ENCODE measurements at places on chromosomes 6 and 20. TPM values are rescaled to one million over a fixed set of nuclear protein-coding genes. Genes with fewer than 3 reads are reported as not detected.

GRCh38 chr20:48926821-48927220, 5.3 kb downstream of the ARFGEF2 start:
- no peak for DNase-seq

GRCh38 chr20:35523298-35523888, 6.1 kb downstream of the C20orf173 start:
- DNase-seq = peak; percentile 42

DNA sequence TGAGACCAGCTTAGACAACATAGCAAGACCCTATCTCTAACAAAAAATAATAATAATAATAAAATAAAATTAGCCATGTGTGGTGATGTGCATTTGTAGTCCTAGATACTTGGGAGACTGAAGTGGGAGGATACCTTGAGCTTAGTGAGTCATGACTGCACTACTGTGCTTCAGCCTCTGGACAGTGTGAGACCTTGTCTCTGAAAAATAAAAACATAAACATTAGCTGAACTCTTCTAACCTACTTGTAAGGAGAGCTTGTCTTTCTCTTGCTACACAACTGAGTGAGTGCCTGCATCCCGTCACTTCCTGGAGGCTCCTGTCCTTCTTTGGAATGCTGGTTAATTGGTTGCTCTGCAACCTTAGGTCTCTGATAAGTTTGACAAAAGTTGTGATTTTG, 5.1 kb upstream of the DBNDD2 start:
- no peak for DNase-seq

- no peak for DNase-seq
These were observed 490.8 kb downstream of the EPM2A start for GRCh38 chr6:145244349-145245100.

The BTN1A1 gene
- total RNA-seq = not detected

The MYH7B gene
- 0.26 TPM for total RNA-seq

- no peak for DNase-seq
These were observed 92.8 kb upstream of the PRSS16 start for GRCh38 chr6:27154696-27155095.

DNA sequence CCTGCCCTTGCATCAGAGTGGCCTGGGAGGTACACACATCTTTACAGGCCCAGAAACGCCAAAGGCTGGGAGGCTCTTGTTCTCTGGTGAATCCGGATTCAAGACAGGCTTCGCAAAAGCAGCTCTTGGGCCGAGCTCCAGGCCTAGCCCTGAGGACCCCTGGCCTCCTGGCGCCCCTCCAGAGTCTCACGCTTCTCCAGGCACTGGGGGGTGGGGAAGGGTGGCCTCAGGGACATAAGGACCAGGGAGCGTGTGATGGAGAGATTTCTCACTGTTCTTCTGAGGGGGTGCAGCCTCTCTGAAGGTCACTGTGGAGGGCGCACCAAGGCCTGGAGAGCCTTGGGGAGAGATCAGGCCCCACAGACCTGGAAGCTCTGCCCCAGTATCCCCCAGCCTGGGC, 349.2 kb downstream of the ZFAND3 start:
- DNase-seq = no peak

DNA sequence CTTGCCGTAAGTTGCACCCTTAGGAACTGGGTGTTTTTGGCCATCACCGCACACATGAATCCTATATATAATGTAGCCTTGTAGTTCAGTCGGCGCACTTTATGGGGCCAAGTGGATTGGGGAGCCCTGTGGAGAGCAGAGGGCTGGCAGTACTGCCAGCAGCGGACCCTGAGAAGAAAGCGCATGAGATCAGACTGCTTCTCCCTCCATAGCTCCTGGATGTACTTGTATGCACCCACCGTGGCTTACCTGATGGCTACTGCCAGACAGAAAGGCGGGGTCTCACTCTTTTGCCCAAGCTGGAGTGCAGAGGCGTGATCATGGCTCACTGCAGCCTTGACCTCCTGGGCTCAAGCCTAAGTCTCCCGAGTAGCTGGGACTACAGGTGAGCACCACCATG, 32.8 kb upstream of the OVOL2 start:
- DNase-seq = no peak

The IP6K3 gene
- total RNA-seq = not detected

The OR5V1 gene
- total RNA-seq = not detected

The SOBP gene
- 1.2 TPM for total RNA-seq

GRCh38 chr6:142087950-142088857, 44.5 kb upstream of the GJE1 start:
- no peak for DNase-seq

The BLCAP gene
- 33.2 TPM for total RNA-seq

The SLC22A3 gene
- total RNA-seq = not detected

DNA sequence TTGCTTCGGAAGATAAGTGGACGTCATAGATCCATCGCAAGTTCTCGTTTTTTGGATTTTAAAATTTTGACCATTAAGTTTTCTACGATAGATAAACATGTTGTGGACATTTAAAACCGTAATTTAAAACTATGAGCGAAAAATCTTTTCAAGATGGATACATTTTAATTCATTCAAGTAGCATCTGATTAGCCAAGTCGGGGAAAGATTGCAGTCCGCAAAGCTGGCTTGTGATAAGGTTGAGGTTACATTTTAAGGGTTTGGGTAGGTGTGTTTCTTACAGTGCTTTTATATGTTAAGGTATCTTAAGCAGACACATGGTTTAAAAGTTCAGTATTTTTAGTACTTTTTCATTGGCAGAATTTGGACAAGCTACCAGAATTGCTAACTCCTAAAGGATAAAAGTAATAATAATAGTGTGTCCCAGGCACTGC, 1.2 kb downstream of the WTAP start:
- DNase-seq = no peak

DNA sequence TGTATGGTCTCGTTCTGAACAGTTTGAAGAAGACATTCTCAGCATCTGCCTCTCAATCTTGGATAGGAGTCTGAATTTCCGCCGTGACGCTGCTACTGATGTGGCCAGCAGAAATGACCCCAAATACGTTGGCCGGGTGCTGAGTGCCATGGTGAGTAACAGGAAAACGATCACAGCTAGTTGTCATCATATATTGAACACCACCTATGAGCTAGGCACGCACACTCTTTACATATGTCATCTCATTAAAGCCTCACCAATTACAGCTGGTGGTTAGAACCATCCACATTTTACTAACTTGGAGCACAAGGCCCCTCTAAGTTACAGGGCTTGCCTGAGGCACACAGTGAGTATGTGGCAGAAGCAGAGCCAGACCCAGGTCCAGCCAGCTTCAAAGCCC, 17.1 kb downstream of the TGM3 start:
- DNase-seq = no peak

DNA sequence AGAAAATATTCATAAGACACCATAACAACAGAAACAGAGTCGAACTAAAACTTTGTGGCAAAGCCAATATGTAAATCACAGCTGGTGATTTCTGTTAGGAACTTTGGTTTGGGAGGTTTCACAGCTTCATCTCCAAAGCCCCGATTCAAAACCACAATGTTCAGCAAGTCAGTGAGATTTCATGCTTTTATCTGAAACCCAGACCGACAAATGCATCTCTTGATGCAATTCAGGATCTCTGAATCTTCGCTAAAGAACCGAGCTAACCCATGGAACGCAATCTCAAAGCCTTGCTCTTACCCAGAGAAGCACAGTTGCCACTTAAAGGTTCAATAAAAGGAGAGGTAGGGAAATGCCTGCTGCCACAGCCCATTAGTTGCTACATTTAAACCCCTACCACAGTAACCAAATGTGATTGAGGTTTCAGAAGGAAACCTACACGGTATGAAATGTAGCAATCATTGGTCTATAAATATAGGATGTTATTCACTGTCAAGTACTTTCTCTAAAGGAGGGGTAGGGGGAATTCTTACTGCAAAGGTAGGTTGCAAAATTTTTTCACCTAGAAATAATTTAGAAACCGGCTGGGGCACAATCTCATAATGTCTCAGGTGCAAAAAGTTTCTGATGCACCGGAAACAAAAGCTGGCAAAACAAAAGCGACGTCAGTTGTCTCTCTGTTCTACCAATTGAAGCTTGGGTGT, 381.0 kb upstream of the ARID1B start:
- peak; percentile 33 for DNase-seq

DNA sequence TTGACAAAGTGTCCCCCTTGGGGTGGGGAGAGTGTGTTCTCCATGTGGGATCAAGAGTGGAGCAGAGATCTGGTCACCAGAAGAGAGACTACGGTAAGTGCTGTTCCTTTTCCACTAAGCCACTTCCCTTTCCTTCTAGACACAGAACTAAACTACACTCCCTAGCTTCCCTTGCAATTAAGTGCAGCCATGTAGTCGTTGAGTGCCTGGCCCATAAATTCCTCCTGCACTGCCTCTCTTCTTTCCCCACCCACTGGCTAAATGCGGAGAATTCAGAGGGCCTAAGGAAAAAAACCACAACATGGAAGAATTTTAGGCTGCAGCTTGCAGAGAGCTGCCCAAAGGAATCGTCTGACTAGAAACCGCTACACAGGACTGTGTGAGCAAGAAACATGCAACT, 1.5 kb downstream of the WDR27 start:
- DNase-seq = no peak

The GSTA3 gene
- not detected for total RNA-seq

The PRPH2 gene
- total RNA-seq = not detected

GRCh38 chr6:24429146-24429545, 26.4 kb downstream of the MRS2 start:
- DNase-seq = no peak

DNA sequence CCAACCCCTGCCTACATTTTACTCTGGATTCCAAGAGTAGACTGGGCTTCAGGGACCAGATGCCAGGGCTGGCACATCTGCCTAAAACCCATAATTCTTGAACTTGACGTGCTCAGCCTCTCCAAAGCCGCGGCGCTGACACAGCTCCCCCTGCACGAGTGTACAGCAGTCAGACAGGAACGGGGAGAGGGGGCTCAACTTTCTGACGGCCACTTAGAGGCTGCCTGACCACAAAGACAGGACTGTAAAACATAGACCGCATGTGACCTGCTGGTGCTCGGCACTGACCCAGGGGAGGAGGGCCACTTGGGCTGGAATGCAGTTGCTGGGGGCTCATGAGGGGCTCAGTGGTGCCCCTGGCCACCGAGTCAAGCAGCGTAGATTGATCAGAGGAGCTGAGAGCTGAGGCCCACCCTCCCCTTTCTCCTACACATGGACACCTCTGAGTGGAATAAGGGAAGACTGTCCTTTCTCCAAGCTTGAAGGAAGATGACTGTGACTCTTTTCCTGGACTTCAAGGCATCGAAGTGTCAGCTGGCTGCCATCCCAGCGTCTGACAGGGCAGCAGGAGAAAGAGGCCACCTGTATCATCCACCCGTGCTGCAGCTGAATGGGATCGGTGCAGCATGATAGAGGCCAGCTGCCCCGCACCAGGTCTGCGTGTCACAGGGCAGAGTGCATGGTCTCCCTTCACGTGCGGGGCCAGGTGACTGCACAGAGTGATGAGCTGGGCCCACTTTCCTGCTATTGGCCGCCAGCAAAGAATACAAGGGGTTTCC, 171.3 kb upstream of the AGPAT4 start:
- DNase-seq = no peak

DNA sequence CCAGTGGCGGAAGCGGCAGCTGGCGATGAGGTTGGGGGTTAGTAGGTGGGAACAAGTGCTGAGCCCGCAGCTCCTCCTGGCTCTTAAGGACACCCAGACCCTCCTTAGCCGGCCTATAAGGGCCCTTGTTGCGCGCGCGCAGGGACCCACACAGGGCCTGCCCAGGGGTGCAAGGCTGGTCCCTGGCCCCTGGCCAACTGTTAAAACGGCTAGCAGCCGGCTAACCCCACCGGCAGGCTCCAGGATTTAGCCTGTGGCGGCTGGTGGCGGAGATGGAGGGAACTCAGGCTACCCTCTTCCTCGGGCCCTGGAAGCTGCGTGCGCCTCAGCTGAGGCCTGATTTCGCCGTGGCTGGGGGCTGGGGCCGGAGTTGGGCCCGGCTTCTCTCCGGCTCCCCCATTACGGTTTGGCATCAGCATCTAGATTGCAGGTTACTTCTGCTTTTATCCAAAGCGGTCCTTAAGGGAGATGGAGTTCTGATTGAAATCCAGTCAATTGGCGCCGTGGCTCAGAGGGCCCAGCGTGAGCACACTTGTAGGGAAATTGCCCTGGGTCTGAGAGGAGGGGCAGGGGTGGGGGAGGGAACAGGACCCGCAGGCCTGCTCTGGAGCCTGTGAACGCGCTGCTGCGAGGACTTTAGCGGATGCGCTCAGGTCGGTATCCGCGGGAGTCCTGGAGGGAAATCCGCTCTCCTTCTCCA, 36.9 kb upstream of the CCDC167 start:
- no peak for DNase-seq

The MUC22 gene
- total RNA-seq = not detected

The OPRL1 gene
- 1.5 TPM for total RNA-seq

The UBE2C gene
- 261 TPM for total RNA-seq

The FGD2 gene
- 10.1 TPM for total RNA-seq

GRCh38 chr20:45358282-45359068, 4.5 kb upstream of the SYS1 start:
- DNase-seq = no peak

The SPTLC3 gene
- 0.05 TPM for total RNA-seq

The TDRD6 gene
- not detected for total RNA-seq

DNA sequence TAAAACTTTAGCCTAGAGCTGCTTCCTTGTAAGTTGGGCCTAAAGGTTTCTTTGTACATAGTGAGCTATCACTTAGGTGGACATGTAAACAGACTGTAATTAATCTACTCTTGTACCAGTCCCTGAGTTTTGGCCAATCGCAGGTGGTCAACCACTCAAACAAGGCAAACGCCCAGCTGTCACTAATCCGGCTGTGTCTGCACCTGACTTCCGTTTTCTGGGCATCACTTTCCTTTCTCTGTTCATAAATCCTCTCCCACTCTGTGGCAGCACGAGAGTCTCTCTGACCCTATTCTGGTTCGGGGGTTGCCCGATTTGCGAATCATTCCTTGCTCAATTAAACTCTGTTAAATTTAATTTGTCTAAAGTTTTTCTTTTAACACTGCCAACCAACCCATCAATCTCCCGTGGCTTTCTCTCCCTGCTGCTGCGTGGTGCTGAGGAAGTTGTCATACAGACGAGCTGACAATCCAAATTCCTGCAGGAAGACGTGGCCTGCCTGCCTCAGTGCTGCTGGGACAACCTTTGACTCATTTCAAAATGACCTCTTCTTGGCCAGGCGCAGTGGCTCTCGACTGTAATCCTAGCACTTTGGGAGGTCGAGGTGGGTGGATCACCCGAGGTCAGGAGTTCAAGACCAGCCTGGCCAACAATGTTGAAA, 206.3 kb downstream of the QKI start:
- no peak for DNase-seq

DNA sequence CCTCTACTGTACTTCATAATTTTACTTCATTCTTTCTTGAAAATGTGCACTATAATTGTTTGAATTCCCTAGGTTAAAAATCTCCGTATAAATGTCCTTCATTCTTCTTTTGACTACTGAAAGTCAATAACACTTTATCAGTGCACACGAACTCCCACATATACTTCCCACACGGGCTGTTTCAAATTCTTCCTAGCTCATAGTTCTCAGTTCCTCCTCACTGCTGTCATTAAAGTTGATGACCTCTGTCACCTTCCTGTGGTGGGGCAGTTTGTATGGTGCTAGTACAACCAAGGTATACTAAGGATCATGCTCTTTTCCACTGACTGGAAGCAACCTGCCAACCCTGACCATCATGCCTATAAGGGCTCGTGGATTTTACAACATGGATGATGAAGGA, 40.0 kb upstream of the CD2AP start:
- DNase-seq = no peak

- no peak for DNase-seq
These were observed 49.4 kb downstream of the PSMG4 start for GRCh38 chr6:3308106-3308505.

- no peak for DNase-seq
These were observed 27.0 kb downstream of the ZNF292 start for GRCh38 chr6:87182321-87182720.

All from activated CD8-positive, alpha-beta T cell treated with anti-CD3 and anti-CD28 coated beads, Interleukin-2, amount 10 ng/mL, durations not matched to agents 7 days and 5 days (primary cell).